SIG-M5 (cell line): ENCODE measurements at places on chromosomes 1 and 21.

DNA sequence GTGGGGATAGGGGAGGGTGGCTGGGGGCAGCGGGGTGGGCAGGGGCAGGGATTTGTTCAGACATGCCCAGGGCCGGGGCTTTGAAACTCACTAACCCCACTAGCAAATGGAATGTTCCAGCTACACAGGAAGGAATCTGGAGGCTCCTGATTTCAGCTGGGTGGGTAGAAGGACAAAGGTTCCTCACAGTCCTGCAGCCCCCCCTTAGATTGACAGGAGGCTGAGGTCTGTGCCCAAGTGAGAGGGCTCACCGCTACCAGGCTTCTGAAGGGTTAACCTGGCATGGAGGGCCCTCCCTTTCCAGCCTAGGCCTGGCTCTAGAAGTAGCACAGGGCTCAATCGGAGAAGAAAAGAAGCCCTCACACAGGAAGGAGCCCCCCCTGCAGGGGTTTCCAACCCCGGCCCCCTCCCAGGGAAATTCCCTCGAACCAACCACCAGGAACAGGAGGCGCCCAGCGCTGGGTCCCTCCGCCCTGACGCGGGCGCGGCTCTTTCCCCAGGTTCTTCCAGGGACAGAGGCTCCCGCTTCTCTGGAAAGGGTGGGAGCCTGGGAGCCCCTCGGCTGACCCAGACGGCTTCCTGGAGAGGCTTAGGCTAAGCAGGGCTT is 3.3 kb downstream of the EPHA2 start:
- DNase-seq, result no peak

DNA sequence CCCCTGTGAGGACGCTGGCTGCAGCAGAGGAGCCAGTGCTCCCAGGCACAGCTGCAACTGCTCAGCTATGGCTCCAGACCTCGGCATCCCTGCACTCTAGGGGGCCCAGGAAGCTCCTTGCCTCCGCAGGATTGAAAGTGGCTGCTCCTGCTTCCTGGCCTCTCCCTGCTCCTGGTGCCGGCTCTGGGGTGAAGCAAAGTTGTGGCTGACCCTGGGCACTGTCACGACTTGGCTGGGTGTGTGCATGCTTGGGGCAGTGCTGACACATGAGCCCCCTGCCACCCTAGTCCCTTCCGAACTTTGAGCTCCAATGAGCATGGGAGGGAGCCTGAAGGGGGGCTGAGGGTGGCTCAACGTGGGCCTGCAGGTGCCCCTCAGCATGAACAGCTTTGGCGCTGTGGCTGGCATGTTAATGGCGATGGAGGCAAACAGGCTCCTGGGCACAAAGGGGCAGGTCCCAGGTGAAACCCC is 1512.2 kb downstream of the KCNT2 start:
- DNase-seq, result no peak

DNA sequence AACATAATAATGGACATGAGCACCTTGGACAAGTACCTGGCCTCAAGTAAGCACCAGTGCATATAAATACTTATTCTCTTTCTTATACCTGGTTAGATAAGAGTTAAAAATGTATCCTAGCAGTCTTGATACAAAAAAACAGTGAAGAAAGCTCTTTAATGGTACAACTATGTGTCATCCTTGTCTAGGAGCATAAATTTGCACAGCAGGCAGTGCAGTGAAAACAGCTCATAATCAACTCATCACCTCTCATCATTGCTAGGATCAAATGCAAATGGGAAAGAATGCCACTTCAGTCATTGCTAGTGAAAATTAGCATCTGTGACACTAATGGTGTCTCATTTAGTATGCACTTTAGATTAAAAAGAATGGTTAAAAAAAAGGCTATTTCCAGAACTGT is 7.6 kb downstream of the SAMSN1 start:
- DNase-seq, result no peak

DNA sequence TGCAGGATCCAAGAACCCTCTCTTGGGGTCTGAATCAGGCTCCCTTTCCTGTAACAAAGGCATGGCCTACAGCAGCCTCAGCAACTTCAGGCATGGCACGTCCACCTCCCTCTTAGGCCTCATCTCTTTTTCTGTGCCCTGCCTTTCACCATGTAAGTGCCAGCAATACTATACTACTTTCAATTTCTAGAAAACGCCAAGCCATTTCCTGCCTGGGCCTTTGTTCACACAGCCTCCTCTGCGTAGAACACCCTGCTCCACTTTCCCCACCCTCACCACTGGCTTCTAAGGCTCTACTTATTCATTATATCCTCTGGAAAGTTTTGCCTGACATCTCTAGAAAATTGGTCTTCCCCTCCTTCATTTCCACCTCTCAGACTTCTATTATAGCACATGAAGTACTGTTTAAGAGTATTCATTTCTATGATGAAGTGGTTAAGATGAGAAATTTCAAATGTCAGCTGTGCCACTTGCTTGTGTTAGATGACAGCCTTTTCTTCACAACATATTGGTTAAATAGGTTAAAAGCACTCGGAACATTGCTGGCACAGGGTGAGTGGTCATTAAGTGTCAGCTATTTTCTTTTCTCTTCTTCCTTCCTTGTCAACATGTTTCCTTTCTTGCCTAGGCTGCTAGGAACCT is 41.6 kb upstream of the VWA5B1 start:
- no peak for DNase-seq

- no peak for DNase-seq
Observed at GRCh38 chr1:116064616-116065015, 46.6 kb upstream of the MAB21L3 start.

DNA sequence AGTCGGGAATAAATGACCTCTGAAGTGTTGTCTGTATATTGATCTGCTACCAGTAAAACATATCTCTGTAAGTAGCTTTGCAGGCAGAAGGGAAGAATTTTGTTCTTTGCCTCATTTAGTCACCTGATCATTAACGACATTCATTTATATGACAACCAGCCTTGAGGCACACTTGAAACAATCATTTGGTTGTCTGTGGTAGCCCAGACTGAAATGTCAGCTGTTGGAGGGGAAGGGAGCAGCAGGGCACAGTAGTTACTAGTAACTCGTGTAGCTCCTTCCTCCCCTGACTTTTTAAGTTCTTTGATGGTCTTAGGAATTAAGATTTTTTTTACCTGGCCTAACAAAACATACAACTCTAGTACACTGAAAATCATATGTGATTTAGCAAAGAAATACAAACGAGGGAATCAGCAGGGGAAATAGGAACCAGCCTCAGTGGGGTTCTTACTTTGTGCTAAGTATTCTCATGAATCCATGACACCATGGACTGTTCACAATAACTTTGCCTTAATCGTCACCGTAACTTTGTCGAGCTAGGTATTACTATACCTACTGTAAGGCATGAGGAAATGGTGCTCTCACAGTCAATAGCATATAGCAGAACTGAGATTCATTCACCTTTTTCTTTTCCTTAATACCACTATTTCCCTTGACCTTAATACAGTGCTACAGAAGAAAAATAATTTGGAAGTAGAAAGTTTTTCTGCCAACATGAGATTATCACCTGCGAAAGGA is 6.4 kb downstream of the IL12RB2 start:
- no peak for DNase-seq

GRCh38 chr1:63173161-63173560 is 149.2 kb upstream of the FOXD3 start:
- DNase-seq, result no peak

DNA sequence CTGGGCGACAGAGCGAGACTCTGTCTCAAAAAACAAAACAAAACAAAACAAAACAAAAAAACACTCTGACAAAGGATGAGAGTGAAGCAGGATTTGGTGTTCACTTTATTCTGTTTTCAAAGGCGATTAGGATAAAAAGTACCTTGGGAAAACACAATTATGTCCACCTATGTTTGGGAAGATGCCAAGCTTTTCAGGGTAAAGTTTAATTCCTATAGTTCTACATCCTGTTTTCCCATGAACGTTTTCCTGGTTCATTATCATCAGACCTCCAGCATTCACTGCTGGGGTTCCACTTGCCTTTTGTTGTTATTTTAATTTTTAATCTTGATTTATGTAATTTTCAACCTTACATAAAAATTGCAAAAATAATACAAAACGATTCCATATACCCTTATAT is 4.9 kb upstream of the NID1 start:
- no peak for DNase-seq

DNA sequence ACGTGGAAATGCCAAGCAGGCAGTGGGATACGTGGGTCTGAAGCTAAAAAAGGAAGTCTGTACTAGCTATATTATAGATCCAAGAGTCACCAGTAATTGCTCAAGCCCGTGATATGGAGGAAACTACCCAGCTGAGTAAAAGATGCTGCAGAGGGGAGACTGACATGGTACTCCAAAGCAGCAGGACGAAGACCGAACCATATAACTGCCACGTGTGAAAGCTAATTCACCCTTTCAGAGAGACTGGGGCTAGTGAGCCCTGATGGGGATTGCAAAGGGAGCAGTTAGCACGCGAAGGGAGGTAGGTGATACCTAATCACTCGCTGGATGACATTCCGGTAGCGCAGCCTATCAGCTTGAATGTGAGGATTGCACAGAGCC is 316 bp downstream of the AP4B1 start:
- DNase-seq, result no peak

DNA sequence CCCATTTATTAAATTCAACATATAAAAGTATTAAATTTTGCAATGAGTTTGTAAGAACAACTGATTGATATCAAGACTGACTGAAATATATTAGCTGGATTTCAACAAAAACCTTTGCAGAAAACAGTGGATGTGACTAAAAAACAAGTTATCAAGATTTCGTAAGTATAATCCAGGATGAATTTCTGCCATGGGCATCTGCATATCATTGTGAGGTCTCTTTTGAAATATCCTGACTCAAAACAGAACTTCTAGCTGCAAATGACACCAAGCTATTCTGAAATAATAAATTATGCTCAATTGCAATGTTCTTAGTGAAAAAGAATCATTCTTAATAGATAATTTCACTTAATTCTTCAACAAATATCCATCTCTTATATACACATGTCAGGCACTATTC is 52.6 kb downstream of the CD34 start:
- no peak for DNase-seq

DNA sequence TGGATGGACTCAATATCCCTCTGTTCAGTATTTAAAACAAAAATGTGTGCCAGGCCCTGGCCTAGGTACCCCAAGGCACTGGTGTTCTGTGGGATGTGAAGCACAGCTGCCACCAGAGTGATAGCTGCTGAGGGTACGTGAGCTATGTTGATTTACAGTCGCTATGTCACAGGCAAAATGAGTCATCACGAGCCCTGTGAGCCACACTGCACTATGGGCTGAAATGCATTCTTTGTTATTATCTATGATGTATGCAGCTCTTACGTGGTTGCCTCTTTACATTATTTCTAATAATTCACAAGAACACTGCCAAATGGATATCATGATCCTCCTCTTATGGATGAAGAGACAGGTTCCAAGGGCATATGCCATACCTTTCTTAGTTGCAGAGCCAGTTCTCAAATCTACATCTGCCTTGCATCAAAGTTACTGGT is 2.1 kb downstream of the TEX38 start:
- no peak for DNase-seq

DNA sequence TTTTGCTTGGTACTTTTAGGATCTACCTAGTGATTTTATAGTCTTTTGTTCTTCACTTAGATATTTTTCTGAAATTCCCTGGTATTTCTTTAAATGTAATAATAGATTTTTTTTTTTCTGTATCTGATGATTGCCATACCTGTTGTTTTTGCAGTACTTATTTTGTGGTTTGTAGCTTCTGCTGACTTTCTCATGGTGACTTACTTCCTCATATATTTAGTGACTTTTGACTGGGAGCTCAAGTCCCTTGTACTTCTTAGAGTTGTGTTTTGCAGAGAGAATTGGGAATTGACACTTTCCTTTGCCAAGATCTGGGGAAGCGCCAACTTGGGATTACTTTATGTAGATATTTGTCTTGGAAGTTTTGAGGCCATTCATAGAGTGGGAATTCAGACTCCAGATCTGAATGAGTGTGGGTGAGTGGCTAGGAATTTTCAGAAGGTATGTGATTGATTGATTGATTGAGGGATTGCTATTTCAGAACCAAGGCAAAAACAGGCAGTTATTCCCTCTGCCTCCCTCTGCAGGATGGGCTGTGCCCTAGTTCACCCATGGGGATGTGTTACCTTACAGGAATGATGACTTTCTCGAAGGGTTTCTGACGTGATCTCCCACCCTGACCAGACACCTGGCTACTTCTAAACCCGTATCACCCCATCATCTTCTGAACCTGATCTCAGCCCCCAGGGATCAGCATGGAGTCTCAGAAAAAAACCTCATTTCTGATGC is 219.5 kb downstream of the URB2 start:
- no peak for DNase-seq

GRCh38 chr1:24996983-24997893 is 67.2 kb upstream of the RUNX3 start:
- DNase-seq, result no peak

- DNase-seq, result peak; percentile 43
Observed at GRCh38 chr1:86788300-86789206, 84.2 kb downstream of the SH3GLB1 start.

GRCh38 chr1:147676311-147677085 is 6.2 kb upstream of the ACP6 start:
- DNase-seq, result no peak

- peak; percentile 9 for DNase-seq
Observed at GRCh38 chr21:39518055-39518846, 66.5 kb downstream of the SH3BGR start.

- DNase-seq, result no peak
Observed at GRCh38 chr1:29800522-29800956, 564.2 kb downstream of the PTPRU start.

- no peak for DNase-seq
Observed at GRCh38 chr21:31289702-31290101, 54.4 kb downstream of the TIAM1 start.

GRCh38 chr1:12778907-12779306 is 5.4 kb downstream of the PRAMEF12 start:
- no peak for DNase-seq
